ENCODE measurements at places on chromosomes 4 and X. TPM values are rescaled to one million over a fixed set of nuclear protein-coding genes. Genes with fewer than 3 reads are reported as not detected.

DNA sequence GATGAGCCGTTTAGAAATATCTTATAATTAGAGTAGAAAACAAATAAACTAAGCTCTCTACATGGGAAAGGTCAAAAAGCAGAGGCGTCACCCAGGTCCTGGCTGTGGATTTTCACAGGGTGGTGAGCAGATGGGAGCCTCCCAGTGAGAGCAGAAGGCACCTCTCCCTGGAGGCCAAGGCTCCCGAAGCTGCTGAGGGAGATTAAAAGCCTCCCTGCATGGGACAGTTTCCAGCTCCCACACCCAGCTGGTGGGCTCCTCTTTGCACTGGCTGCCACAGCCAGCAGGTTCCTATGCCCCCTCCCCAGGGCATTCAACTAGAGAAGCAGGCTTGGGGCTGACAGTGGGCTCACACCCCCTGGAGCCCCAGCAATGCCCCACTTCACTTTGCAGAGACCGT is 55.2 kb upstream of the TBC1D9 start:
- DNase-seq: no peak

GRCh38 chr4:102223461-102223860 is 121.8 kb downstream of the SLC39A8 start:
- no peak for DNase-seq

- no peak for DNase-seq
Observed at GRCh38 chr4:79249881-79250503, 75.9 kb downstream of the NAA11 start.

DNA sequence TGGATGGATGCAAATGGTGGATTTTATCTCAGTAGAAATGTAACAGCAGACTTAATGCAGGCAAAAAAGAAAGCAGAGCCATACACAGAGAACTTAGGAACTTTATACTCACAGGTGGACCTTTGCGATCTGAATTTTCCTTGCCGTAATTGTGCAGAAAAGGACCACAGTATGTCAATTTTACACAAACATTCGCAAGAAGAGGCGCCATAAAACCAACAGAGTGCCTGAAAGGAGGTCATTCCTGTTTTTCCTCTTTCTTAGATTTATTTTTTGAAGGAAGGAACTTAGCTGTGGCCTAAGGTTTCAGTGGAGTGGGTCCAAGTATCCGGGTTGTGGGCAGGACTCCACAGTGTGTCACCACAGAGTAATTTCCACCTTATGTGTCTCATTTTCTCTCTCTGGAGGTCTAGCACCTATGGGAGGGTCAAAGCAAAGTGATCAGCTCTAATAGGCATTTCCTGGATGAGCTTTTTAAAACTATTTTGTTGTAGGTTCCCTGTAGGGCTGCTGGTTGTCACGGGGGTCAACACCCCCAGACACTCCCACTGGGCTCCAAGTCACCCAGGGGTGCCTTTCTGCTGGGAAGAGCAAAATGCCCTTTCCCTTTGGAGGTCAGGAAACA is 24.7 kb upstream of the PBDC1 start:
- DNase-seq: peak; percentile 62

DNA sequence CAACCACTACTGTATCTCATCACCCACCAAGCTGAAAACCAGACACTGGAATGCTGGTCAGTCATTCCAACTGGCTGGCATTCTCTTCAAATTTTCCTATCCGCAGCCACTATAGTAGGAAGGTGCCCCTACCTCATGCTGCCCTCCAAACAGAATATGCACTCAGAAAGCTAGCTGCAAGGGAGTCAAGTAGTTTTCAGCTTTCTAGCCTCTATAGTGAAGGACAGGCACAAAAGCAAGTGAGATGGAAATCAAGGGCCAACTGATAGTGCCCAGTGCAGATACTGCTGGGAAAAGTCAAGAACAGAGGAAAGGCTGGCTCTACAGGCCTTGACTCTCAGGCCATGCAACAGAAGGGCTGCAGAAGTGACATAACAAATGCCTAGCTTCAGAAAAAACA is 47.2 kb downstream of the BCOR start:
- DNase-seq: no peak

DNA sequence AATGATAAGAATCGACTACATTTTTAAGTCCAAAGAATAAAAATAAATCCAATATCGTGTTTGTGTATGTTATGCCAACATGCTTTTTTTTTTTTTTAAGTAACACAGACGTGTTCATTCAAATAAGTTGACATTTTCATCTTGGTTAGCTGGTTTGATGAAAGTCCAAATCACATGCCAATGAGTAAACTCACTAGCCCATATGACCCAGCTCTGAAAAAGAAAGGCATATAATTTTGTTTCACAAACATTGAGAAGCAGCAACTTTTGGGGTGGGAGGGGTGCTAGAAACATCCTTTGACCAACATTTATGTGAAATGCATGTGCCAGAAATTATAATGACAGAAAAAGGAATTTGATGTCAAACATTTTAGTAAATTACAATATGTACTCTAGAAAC is 61.6 kb upstream of the SPP1 start:
- DNase-seq: no peak

DNA sequence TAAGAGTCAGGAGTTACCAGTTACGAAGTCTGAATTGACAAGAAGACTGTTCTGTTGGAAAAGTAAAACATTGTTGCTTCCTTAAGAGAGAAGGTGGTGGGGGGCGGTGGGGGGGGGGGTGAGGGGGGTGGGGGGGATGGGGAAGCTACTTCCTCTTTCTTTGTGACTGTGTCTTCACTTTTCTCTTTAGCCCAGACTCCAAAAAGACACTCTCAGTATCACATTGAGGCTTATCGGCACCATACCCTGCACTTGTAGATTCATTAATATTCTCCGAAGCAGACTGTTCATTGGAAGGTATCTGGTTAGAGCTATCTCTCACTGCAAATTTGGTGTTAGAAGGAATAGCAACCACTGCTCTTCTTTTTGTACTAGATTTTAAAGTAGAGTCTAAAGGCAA is 94.5 kb upstream of the IL13RA1 start:
- DNase-seq: no peak

GRCh38 chrX:153853180-153853901 is 23.0 kb upstream of the PDZD4 start:
- DNase-seq: no peak

- peak; percentile 55 for DNase-seq
Observed at GRCh38 chr4:169791062-169791461, 33.3 kb upstream of the HPF1 start.

- DNase-seq: no peak
Observed at GRCh38 chr4:95398217-95398616, 150.6 kb downstream of the UNC5C start.

SHISA3 gene
- total RNA-seq: not detected

ADH4 gene
- total RNA-seq: not detected

Measured in bronchial epithelial cell (primary cell).